ENCODE measurements at places on chromosomes 1 and 21.
A peak's percentile ranks its signal among the peaks of the same experiment; 100 is the strongest.

GRCh38 chr1:175353066-175353465, 160.5 kb upstream of the KIAA0040 start:
- no peak for DNase-seq

- DNase-seq = no peak
Measured at GRCh38 chr1:90727917-90728501, 10.9 kb upstream of the BARHL2 start.

- no peak for DNase-seq
Measured at GRCh38 chr21:45644041-45644906, 749 bp downstream of the PCBP3 start.

DNA sequence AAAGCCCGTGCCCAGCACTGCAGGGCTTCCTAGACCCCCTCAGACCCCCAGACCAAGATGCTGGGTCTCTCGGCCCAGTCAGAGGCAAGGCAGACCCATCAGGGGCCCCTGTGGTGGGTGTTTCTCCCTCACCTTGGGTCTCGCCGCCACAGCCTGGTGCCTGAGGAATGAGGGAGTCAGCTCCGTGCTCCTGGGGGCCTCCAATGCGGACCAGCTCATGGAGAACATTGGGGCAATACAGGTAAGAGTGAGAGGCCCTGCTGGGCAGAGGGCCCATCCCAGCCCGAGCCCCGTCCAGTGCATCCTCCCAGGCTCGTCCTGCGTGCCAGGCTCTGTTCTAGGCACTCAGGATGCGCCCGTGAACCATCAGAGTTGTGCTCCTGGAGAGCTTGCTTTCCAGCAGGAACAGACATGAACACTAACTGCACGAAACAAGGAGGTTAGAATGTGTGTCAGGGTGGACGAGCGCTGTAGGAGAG, 51.5 kb downstream of the KCNAB2 start:
- no peak for DNase-seq

- DNase-seq = no peak
Measured at GRCh38 chr1:225917536-225917935, 6.5 kb downstream of the PYCR2 start.

DNA sequence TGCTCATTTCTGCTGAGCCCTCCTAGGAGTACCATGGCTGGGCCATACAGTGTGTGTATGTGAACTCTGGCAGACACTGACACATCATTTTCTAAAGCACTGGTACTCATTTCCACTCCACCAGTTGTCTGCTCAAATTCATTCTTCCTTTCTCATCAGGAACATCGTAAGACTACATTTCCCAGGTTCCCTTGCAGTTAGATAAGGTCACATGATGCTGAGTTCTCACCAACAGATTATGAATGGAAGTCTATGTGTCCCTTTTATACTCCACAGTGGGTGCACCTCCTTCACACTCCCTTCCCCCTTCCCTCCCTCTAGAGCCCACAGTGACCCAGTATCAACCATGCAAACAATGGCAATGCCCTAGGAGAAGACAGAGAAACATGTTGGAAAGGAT, 38.3 kb upstream of the PAX7 start:
- DNase-seq = no peak

- DNase-seq = no peak
Measured at GRCh38 chr1:58447886-58448285, 98.6 kb downstream of the OMA1 start.

- peak; percentile 71 for DNase-seq
Measured at GRCh38 chr1:1777950-1778662, at the start of gene NADK. Gene NADK (minus strand): TSS chr1:1778470. CDS start chr1:1765406, 13,064 bp downstream.

- DNase-seq = no peak
Measured at GRCh38 chr1:199403531-199404116, 623.9 kb upstream of the NR5A2 start.

DNA sequence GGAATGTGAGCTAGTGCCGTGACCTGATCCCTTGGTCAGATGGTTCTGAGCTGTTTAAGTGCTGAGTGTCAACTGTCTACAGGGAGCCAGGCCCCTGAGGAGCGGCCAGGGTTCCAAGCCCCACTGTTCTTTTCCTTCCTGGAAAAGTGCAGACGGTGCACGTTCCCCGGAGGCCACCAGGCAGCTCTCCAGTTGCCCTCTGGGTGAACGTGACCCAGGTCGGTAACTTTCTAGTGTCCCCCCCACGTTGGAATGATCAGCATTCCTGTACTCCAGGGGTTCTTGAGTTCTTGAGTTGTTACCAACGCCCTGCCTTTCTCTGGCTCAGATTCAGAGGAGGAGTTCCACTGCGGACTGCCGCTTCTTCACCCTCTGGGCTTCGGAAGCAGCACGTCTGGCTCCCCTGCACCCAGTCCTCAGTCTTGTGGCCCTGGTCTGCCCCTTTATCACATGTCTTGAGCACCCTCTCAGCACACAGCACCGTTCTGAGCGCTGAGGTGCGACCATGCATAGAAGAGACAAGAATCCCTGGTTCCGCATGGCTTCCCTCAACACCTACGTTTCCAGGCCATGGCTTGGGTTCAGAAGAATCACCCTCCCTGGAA, 131.5 kb downstream of the DHRS3 start:
- no peak for DNase-seq

DNA sequence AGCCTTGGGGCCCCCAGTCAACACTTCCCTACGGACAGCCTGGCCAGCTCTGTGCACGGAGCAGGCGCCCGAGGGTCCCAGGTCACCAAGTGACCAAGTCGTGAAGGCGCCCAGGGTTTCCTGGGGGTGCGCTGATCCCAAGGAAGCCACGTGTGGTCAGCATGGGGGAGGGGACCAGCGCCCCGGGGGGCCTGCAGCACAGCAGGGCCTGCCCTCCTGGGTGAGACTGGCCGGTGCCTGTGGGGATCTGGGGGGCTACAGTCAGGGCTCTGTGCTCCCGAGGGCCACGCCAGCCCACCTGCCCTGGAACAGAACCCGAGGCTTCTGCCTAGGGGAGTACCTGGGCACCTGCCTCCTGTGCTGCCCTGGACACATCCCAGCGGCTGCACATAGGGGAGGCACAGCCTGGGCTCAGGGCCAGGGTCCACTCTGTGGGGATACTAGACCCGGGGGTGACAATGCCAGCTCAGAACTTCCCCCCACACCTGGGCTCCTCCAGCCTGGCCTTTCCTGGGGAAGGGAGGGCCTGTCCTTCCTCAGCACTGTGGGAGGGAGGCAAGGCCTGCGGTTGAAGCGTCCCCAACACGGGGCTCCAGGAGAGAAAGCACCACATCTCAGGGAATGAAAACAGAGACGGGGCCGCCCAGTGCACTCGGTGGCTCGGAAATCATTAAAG, 6.2 kb upstream of the POFUT2 start:
- no peak for DNase-seq

GRCh38 chr1:22325531-22326371, 125.9 kb upstream of the ZBTB40 start:
- no peak for DNase-seq

- DNase-seq = no peak
Measured at GRCh38 chr1:9844756-9845155, 21.0 kb upstream of the CLSTN1 start.

- no peak for DNase-seq
Measured at GRCh38 chr1:59232216-59232615, 64.7 kb upstream of the FGGY start.

GRCh38 chr21:37367703-37368540, 1.3 kb downstream of the DYRK1A start:
- peak; percentile 18 for DNase-seq

- DNase-seq = no peak
Measured at GRCh38 chr1:91754816-91755580, 131.0 kb downstream of the TGFBR3 start.

GRCh38 chr1:183699616-183700160, 46.6 kb upstream of the APOBEC4 start:
- no peak for DNase-seq

DNA sequence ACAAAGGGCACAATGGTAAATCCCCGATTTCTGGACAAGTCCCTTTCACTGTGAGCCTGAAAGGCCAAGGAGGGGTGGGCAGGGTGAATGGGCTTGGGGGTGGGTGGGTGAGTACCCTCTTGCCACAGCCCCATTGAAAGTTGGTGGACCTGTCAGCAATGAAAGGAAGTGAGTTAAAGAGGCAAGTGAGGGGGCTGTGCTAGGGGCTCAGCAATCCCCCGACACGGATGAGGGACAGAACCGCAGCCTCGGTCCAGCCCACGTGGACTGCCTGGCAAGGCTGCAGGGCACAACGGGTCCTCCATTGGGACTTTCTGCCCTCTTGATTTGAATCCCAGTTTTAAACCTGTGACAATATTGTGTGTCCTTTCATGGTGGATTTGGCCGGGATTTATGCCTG, 255.3 kb downstream of the FOXD2 start:
- no peak for DNase-seq

- DNase-seq = no peak
Measured at GRCh38 chr1:37448691-37449417, 25.5 kb upstream of the ZC3H12A start.

DNA sequence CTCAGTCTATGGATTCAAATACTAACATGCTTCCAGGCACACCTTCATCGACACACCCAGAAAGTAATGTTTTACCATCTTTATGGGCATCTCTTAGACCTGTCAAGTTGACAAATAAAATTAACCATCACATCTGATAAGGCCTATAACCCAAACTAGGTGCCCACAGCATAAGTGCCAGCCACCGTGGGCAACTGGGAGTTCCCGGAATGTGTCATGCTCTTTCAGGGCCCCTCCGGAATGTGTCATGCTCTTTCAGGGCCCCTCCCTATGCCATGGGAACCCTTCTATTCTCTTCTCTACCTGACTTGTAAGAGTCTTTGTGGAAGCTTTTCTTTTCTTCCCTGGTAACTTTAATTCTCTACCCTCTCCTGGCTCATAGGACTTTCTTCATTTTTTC, 26.6 kb downstream of the KRTAP24-1 start:
- no peak for DNase-seq

- no peak for DNase-seq
Measured at GRCh38 chr1:192147696-192148095, 10.6 kb upstream of the RGS18 start.

DNA sequence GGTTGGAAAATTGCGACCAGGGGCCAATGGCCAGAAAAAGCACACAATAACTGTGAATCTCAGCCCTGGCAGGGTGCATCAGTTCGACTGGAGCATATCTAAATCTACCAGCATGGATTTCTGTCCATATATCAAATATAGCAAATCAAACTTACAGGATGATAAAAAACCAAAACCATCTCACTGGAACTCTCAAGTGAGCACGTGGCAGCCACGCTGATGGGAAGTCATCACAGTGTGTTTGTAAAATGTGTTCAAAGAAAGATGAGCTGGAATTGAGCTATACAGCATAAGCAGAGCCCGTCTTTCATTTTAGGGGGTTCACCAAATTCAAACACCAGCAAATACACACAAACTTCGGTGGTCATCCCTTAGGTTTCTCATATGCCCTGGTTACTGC, 610.1 kb downstream of the AJAP1 start:
- DNase-seq = no peak

GRCh38 chr1:167197692-167198091, 23.0 kb upstream of the POU2F1 start:
- no peak for DNase-seq

- peak; percentile 55 for DNase-seq
Measured at GRCh38 chr1:2381741-2382620, 9.4 kb downstream of the MORN1 start.

- no peak for DNase-seq
Measured at GRCh38 chr1:46611691-46612221, 4.9 kb downstream of the MOB3C start.

DNA sequence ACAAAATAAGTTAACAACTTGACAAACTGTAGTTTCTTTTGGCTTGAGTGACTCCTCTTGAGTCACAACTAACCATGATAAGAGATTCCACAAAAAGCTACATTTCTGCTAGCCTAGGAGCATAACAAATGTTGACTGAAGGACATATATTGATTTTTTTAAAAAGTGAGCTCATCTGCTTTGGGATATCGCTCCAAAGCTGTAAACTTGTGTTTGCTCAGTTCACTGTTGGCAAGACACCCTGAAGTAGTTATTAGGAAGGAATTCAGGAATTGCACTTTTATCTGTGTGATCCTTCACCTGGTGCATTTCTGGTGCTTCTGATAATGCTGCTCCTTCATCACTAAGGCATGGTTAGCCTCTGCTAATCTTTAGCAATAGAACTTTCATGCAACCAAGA, 23.7 kb downstream of the RWDD3 start:
- no peak for DNase-seq

- no peak for DNase-seq
Measured at GRCh38 chr1:172406968-172407367, 13.5 kb upstream of the C1orf105 start.

GRCh38 chr21:35637431-35637830, 422.9 kb downstream of the SETD4 start:
- no peak for DNase-seq

All from stimulated activated CD8-positive, alpha-beta memory T cell treated with anti-CD3 and anti-CD28 coated beads, Interleukin-12 subunit alpha, Interleukin-12 subunit beta, amount 100 ng/mL, for 4 hours (primary cell).